HFFc6 (cell line): ENCODE measurements at places on chromosomes 6 and 20. TPM values are rescaled to one million over a fixed set of nuclear protein-coding genes. Genes with fewer than 3 reads are reported as not detected.

The ADAT2 gene
- total RNA-seq = 3.3 to 4.4 TPM (median 3.7 TPM) in 3 replicates

The HLA-DQB2 gene
- not detected in 3 replicates for total RNA-seq

The SLC35D3 gene
- not detected in 3 replicates for total RNA-seq

The DYNLT2 gene
- total RNA-seq = 0.28 to 0.56 TPM (median 0.45 TPM) in 3 replicates

The KCNB1 gene
- 0.05 to 0.31 TPM (median 0.07 TPM) in 3 replicates for total RNA-seq

The PSMB8 gene
- 22.3 to 38.9 TPM (median 30.5 TPM) in 3 replicates for total RNA-seq

The VWA7 gene
- total RNA-seq = 0.24 to 0.88 TPM (median 0.41 TPM) in 3 replicates

The CRIP3 gene
- total RNA-seq = not detected in 3 replicates

The CD2AP gene
- total RNA-seq = 17.4 to 21.2 TPM (median 19.5 TPM) in 3 replicates

The ANKRD66 gene
- not detected in 2 replicates for total RNA-seq
